Endodermal cell (in vitro differentiated cells): ENCODE measurements at places on chromosomes 6 and 20. TPM values are rescaled to one million over a fixed set of nuclear protein-coding genes. Genes with fewer than 3 reads are reported as not detected.

GRCh38 chr6:32387589-32388340 lies 16.1 kb upstream of the TSBP1 start:
- no peak for DNase-seq

SAYSD1 gene
- total RNA-seq = 3.9 to 7.8 TPM (median 7.2 TPM) in 3 replicates

EPHA7 gene
- total RNA-seq = 2.0 to 3.3 TPM (median 2.5 TPM) in 3 replicates

DNA sequence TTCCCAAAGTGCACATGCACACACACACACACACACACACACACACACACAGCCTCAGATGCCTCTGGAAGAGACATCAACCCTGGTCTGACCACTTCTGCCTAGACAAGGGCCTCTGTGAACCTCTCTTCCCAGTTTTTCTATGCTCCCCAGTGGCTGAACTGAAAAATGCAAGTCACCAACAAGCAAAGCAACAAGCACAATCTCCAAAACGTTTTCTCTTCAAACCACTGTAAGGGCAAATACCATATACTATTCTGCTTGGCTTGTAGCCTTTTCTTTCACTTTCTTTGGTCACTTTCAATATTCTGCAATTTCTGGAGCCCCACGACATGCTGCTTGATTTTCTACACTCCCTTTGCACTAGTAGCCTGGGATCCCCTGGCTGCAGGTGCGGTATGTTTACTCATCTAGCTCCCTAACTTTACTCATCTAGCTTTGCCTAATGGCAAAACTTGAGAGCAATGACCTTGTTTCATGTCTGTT lies 121.4 kb upstream of the DST start:
- DNase-seq = peak; percentile 76
